Suprapubic skin (tissue), 4 donors: ENCODE measurements at places on chromosomes 6 and 20.

DNA sequence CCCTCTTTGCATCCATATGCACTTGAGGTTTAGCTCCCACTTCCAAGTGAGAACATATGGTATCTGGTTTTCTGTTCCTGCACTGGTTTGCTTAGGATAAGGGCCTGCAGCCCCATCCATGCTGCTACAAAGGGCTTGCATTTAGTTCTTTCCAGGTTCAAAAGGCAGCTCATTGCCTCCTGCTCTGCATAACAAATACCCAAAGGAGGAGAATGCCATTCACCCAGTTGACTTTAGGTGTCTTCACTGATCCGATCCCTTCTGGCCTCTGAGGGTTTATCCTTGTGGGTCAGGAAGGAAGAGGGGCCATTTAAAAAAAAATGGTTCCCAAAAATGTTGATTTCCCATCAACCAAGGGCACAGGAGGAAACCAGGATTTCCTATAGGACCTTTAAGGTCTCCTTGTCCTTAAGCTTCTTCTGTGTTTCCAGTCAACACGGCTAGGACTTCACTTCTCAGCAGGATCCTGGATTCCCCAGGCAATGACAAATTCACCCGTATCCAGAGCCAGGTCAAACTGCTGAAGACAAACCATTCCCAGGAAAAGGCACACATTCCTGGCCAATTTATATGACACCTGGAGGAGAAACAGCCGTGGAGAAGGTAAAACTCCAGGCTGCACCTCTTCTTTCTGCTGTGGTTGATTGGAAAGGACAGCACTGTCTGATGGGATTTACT is 447.7 kb upstream of the CDH4 start:
- no peak for DNase-seq

DNA sequence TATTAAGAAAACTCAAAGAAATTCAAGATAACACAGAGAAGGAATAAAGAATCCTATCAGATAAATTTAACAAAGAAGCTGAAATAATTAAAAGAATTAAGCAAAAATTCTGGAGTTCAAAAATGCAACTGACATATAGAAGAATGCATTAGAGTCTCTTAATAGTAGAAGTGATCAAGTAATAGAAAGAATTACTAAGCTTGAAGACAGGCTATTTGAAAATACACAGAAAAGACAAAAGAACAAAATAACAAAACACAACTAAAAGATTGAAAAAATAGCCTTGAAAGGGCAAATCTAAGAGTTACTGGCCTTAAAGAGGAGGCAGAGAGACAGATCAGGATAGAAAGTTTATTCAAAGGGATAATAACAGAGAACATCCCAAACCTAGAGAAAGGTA is 12.1 kb downstream of the SNX14 start:
- no peak for DNase-seq

DNA sequence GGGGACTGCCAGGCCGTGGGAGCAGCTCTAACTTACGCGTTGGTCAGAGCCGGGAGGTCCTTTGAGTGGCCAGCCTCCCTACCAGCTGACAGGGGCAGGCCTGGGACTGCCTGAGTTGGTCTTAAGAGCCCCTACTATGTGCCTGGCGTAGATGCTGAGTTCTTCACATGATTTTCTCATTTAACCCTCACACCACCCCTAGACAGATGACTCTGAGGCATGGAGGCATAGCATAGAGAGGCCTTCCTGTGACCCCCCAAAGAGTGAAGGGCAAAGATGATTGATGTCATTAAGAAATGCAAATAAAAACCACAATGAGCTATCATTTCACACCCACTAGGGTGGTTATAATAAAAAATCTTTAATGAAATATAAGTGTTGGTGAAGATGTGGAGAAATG is 36.8 kb downstream of the MRPL14 start:
- DNase-seq = no peak

GRCh38 chr20:46805836-46806235 is 88.8 kb upstream of the EYA2 start:
- DNase-seq = no peak

GRCh38 chr20:56872620-56873458 is 243.7 kb downstream of the TFAP2C start:
- DNase-seq = no peak
